ENCODE measurements at places on chromosomes 3 and 15.
A peak's percentile ranks its signal among the peaks of the same experiment; 100 is the strongest.

- no peak for DNase-seq
These were observed 70.5 kb upstream of the HEG1 start for GRCh38 chr3:125126323-125126722.

GRCh38 chr3:122789585-122790273, 3.9 kb downstream of the HSPBAP1 start:
- DNase-seq: no peak

GRCh38 chr3:99984139-99984538, 130.2 kb downstream of the FILIP1L start:
- DNase-seq: no peak

DNA sequence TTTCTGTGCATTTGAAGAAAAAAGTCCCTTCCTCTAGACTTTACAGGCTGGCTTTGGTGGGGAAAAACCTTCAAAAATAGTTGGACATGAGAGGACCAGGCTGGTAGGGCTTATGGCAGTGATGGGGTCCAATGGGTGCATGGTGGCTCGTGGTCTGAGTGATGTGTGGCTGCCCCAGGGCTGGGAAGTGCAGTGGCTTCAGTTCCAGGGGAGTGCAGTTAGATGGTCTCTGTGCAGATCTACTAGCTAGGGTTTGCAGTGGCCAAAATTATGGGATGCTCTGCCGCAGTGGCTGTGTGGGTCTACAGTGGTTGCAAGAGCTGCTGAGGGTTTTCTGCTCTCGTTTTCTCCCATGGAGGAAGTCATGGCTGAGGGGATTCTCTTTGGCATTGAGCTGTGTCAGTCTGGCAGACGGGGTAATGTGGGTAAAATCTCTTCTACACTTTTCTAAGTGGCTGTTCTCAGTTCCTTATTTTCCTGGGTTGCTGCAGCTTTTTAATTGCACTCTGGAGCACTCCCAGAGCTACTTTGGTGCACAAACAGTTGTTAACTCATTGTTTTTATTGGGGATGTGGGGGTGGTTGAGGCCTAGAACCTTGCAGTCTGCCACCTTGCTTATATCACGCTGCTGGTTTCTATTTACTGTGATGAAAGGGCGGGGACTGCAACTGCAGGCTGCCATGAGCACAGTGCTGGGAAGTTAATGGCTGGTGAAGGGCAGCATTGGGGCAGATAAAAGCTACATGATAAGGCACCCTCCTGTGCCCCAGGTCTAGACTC, 1324.6 kb downstream of the NSUN3 start:
- no peak for DNase-seq

DNA sequence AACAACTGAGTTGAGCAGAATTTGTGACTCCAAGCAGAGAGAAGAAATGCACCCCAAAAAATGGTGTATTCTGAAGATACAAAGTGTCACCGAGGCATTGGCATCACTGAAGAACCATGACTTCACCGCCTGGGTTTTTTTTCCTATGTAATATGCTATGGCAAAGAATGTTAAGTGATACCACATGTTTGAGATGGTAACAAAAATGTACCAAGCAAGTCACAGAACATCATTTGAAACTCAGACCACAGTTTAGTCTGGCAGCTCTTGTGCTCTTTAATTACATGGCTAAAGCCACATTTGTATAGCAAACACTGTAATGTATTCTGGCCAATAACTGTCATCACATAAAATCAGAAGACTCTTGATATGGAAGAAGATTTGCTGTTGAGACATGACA, 323.5 kb downstream of the ULK4 start:
- peak; percentile 33 for DNase-seq

DNA sequence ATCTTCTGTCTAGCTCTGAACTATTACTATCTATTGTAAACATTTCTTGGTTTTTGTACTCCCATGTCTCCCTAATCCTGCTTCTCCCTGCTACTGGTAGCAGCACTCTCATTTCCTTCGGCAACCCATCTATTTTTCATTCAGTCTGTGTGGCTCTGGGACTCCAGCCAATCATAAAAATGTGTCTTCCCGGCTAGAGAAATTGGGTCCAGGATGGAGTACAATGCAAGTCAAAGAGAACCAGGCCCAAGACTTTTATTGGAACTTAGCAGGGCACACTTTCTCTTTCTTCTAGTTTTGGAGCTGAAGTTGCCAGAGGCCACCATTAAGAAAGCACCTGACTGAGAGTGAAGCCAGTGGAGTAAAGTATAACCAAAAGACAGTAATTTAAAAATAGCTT, 22.8 kb upstream of the ARHGEF26 start:
- DNase-seq: no peak

- no peak for DNase-seq
These were observed 334.0 kb upstream of the KCNMB2 start for GRCh38 chr3:178202194-178202593.

DNA sequence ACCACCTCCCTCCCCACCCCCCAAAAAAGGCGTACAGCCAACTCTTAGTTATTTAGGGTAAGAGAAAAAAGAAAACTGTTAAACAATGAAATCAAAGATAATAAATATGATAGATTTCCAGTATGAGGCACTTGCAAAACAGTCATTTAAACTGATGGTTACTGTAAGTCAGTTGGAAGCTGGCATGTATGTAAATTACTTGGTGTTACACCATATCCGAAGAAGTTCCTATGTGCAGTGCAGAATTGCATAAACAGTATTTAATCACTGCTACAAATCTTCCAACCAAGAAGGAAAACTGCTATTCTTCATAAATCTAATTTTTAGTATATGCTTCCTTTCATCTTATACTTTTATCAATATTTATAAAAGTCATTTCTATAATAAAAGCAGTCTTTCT, 62.0 kb downstream of the LEO1 start:
- DNase-seq: no peak

DNA sequence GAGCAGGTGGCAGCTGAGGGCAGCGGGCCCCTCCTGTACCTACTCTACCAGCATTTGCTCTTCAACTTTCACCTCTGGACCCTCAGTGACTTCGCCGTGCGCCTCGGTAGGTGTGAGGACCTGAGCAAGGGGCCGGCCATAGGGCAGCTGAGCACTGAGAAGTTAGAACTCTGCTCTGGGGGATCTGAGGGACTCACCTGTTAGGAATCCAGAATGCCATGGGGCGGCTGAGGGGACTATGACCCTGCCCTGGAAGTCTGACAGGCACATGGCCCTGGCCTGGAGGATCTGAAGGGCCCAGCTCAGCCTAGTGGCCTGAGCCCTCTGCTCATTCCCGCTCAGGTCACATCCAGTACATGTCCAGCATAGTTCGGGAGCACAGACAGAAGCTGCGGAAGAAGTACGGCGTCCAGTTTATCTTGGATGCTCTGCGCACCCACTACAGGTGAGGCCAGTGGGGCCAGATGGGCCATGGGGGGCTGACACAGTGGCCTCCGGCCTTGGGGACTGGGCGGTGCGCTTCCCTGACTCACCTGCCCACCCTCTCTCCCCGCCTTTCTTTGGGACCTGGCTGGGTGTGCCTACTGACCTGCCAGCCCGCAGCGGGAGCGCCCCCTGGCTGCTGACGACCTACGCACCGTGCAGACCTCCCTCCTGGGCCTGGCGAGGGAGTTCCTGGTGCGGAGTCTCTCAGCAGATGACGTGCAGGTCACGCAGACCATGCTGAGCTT, 18.8 kb downstream of the NBEAL2 start:
- DNase-seq: peak; percentile 36

DNA sequence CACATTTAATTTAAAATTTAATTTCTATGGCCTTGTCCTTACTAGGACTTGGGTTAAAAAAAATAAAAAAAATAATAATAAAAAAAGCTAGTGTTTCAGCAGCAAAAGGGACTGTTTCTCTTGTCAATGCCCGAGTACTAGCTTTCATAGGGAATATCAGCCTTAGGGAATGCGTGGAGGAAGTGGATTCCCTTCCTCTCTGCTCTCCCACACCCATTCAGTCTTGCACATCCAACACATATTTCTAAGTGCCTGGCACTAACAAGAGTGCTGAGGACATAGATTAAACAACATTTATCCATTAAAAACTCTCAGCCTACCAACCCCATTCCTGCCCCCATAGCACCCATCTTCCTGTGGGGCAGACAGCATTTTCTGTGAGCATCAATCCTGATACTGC, 6.2 kb downstream of the ZNF385D start:
- no peak for DNase-seq

DNA sequence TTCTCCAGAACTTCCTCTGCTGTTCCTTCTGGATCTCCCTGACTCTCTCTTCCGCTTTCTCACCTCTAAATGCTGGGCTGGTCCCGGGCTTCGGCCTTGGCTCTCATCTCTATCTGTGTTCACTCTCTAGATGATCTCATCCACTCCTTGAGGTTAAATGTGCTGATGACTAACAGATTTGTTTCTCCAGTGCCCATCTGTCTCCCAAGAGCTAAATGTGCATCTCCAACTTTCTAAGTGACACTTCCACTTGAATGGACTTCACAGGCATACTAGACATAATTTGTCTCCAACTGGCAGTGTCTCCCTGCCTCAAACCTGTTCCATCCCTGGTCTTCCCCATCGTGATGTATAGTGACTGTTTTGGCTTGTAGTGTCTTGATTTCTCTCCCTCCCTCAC, 95.3 kb downstream of the ITPR1 start:
- peak; percentile 21 for DNase-seq

DNA sequence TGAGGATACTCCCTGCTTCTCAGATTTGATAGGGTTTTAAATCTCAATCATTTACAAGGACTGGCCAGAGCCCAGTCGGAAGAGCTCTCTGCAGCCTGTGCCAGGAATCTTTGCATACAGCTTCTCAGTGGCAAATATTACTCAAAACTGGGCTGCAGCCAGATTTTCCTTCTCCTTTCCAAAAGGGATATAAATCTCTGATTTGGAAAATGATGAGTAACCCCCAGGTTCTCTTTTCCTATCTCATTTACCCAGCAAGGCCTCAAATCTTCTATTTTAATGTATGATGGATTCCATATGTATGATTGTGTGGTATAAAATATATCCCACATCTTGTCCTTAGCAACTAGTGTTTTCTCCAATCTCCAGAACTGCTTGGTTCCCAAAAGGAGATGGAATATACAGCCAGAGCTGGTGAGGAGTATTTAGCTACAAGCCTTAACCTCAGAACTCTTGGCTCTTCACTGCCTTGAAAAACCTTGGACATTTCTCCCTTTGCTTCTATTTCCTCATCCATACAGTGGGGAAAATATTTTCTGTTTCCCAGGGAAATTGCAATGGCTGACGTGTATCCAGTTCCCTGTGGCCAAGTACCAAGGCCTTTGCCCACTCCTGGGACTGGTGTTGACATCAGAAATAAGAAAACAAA, 114.4 kb downstream of the ATG7 start:
- DNase-seq: no peak
